ENCODE measurements at places on chromosomes 3 and 15.
A peak's percentile ranks its signal among the peaks of the same experiment; 100 is the strongest.

- no peak for DNase-seq
These were observed 34.6 kb downstream of the MCTP2 start for GRCh38 chr15:94265982-94266381.

DNA sequence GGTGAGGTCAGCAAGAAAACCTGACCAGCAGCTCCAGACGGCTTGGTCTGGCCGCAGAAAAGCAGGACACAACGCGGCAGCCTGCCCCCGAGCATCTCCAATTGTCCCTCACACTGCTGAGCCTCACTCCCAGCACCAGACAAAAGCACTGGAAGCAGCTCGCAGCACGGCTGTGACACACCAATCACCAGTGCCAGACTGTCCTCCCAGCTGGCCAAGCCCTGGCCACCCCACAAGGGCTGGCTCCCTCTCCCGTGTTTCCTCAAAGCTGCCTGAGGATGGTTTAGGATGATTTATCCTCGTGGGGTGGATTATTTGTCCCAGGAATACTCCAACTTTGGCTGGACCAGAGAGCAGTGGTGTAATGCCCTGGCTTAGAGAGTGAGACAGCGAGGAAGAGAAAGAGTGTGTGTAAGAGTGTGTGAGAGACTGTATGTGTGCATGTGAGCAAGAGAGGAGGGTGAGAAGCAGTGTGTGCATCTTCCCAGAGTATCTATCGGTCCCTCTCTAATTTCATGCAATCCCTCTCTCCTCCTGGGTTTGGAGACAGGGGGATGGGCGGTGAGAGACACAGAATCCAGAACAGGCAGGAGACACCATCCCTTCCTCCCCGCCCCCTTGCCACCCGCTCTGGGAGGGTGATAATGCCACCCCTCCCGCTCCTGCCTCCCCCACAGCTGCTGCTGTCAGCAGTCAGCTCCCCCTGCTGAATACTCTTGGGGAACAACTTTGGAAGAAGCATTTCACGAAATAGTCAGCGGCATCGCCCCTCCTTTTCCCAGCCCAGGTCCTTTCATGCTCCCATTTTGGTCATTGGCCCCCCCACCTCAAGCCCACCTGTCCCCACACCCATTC, 34.2 kb downstream of the SEMA5B start:
- no peak for DNase-seq

GRCh38 chr3:188309437-188310269, 155.7 kb downstream of the LPP start:
- DNase-seq, result no peak

DNA sequence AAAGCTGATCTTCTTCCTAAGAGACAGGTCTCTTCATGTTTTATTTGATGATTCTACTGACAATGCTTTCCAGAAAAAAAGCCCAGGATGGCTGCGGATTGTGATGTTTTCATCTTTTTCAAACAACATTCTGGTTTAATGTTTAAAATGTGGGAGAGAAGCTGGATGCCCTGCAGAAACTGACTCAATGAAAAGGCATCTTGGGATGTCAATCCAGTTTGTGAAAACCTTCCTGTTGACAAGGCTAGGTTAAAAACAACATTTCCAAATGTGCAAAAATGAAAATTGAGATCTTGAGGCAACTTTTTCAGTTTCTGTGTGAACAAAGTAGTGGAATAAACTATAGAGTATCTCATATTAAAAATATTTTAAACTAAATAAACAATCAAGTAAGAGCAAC, 156.0 kb upstream of the MRPL3 start:
- no peak for DNase-seq

- DNase-seq, result no peak
These were observed 105.1 kb upstream of the ETV5 start for GRCh38 chr3:186213946-186214345.

DNA sequence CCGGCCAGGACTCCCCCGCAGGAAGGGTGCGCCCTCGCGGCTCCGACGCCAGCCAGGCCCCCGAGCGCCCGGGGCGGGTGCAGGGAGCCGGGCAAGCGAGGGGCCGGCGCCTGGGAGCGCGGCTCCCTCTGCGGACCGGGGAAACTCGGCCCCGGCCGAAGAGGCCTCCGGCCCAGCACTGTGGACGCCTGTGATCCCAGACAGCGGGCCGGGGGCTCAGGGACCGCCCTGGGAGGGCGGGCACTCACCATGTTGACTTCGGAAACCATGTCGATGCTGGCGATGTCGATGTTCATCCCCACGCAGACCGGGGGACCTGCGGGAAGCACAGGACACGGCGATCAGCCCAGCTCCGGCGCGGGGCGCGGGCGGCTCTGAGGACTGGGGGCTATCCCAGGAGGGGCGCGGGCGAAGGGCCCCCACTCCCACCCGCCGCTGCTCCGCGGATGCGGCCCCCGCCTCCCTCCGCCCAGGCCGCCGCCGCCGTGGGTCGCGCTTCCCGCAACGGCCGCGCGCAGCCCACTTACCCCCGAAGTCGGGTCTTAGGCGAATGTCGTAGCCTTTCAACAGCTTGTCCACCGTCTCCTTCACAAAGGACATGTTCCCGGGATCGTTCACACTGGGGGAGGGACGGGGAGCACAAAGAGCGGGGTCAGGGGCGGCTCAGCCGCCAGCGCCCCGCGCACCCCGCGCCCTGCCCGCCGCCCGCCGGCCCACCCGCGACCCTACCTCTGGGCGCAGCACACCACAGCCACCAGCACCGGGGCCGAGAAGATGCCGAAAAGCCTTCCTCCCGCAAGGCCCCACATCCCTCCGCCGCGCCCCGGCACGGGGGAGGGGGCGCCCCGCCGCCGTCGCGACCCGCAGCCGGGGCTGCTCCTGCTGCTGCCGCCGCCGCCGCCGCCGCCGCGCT, at the start of gene GABRB3:
GABRB3 (minus strand) TSS at position 913 of the 913 bp plus-strand sequence.
- DNase-seq, result no peak

GRCh38 chr15:99127773-99128172, 22.9 kb downstream of the SYNM start:
- DNase-seq, result no peak

GRCh38 chr3:8343058-8343457, 158.6 kb upstream of the LMCD1 start:
- DNase-seq, result no peak

DNA sequence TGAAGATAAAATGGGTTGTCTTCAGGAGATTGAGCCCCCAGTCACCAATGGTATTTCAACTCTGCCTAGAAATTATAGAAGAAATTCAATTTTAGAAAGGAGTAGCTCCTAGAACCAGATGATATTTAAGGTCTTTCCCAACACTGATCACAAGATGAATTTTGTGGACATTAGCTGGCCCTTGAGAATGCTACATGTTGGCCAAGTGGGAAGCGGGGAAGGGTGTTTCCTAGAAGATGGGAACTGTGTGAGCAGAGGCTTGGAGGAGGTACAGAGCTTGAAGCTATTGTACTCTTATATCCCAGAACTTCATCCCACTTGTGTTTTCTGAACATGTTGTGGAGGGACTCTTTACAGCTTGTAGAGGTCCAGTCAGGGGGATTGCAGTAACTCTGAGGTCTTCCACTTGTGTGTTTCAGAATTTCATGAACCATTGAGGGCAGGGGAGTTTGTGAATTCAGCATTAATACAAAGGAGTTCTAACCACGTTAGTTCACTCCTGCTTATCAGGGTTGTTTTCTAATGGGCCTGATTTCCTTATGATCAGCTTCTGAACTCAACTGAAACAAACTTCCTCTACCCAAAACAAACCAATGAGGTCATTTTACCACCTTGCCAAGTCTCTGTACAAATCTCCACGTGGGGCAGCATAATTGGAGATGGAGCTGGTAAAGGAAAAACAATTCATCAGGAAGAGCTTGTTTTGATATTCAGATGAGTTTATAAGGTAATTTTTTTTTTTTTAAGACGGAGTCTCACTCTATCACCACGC, 152.6 kb upstream of the TPM1 start:
- DNase-seq, result no peak

DNA sequence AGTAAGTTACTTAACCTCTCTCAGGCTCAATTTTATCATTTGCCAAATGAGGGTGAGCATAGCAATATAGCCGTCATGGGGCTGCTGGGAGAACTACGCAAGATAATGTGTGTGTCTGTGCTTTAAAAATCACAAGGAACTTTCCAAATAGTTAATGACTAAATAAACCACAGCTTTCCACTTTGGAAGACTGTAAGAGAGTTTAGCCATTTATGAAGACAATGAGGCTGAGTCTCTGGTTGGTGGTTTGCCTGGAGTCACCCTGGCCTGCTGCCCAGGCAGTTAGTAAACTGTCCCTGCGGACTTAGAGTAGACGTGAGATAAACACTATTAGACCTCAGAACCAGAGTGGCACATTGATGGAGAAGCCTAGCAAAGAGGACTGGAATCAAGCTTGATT, 357.7 kb downstream of the CLSTN2 start:
- DNase-seq, result no peak

DNA sequence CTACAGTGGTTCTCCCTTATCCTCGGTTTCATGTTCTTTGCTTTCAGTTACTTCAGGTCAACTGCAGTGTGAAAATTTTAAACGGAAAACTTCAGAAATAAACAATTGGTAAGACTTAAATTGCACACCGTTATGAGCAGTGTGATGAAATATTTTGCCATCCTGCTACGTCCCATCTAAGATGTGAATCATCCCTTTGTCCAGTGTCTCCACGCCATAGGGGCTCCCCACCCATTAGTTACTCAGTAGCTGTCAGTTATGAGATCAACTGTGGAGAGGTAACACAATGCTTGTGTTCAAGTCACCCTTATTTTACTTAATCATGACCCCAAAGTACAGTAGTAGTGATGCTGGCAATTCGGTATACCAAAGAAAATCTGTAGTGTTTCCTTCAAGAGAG, 47.4 kb downstream of the TJP1 start:
- no peak for DNase-seq

- no peak for DNase-seq
These were observed 16.8 kb upstream of the SLC41A3 start for GRCh38 chr3:126100634-126101301.

DNA sequence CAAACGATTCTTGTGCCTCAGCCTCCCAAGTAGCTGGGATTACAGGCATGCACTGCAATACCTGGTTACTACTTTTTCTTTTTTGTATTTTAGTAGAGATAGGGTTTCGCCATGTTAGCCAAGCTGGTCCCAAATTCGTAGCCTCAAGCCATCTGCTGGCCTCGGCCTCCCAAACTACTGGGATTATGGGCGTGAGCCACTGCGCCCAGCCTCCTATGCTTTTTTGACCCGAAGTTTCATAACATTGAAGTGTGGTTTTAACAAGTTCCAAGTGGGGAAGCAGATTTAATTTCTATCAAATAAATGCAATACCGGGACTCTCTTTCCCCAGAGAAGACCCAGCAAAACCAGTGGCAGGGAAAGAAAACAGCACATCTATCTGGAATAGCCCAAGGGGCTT, 13.7 kb downstream of the SH3BP5 start:
- no peak for DNase-seq

DNA sequence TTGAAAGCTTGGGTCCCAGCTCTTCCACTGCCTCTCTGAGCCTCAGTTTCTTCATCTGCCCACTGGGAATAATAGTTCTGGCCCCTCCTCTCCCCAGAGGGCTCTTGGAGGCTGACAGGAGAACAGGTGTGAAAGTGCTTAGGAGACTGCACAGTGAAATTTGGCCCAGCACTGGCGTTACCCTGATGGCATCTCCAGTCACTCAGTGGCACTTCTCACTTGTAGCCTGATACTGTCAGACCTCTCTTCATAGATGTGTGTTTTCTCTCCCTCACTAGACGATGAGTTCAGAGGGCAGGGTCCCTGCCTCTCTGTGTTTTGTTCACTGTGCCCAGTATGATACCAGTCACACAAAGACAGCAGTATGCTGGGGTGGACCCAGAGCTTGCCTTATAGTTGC, 22.2 kb upstream of the IGDCC3 start:
- DNase-seq, result no peak

- DNase-seq, result no peak
These were observed 158.1 kb downstream of the DIPK2A start for GRCh38 chr3:144129536-144130214.

- DNase-seq, result no peak
These were observed at the start of gene CAMK2N2 for GRCh38 chr3:184261270-184261853. Gene CAMK2N2 (minus strand): TSS chr3:184261553. CDS start chr3:184261285, 268 bp downstream.

GRCh38 chr15:38898236-38898635, 333.6 kb upstream of the RASGRP1 start:
- DNase-seq, result no peak

- DNase-seq, result no peak
These were observed 232.6 kb upstream of the CHRM5 start for GRCh38 chr15:33735637-33736247.

DNA sequence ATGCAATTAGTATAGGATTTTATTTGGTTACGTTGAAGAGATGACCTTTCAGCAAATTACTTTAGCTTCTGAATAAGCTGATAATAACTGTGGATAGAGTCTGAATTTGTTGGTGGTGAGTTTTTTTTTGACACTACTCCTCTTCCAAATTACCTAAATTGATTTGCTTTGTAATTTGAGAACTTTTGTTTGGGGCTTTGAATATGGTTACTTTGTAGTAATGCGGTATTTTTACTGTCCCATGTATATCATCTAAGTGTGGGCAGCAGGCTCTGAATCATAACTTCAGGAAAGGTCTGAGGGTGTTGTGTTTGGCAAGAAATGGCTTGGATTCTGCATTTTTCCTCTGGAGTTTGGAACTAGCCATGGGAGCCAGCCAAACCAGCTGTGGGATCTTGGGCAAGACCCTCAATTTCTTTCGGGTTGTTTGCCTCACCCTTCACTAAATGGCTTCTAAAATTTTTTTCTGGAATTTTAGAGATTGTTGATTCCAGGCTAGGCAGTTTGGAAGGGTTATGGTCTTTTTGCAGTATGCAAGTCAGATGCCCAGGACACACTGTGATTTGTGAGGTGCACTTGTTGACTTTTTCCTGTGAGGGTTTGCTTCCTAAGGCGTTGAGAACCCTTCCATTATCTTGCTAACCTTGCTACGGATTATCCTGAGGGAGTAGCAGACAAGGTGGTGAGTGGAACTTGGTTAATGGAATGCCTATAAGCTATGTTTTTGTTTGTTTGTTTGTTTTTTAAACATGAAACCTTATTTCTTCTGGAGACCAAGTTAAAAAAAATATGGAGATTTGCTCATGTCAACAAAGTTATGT, 10.4 kb downstream of the PTPRG start:
- no peak for DNase-seq

- DNase-seq, result peak; percentile 23
These were observed 67.1 kb upstream of the MCTP2 start for GRCh38 chr15:94164202-94164807.

DNA sequence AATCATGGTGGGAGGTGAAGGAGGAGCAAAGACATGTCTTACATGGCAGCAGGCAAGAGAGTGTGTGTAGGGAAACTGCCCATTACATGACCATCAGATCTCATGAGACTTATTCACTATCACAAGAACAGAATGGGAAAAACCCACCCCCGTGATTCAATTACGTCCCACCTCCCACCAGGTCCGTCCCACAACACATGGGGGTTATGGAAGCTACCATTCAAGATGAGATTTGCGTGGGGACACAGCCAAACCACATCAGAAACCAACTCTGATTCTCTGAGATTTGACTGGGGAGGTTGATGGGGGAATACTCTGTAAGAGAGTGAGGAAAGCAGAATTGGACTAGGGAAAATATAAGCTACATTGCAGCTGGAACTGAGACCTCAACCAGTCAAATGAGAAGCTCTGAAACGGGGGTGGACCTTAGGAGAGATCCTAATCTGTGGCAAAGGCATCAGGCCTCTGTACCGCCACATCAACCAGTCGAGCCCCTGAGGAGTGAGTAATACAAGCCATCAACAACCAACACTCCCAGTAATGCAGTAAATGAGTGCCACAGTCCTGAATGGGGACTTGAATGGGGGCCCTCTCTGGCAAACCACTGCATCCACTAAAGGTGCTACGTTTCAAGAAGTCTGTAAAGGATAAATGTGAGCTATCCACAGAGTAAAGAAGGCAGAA, 207.9 kb upstream of the GADL1 start:
- DNase-seq, result no peak
